Activated naive CD8-positive, alpha-beta T cell treated with anti-CD3 and anti-CD28 coated beads, Interleukin-2, amount 10 ng/mL, durations not matched to agents 7 days and 5 days (primary cell): ENCODE measurements at places on chromosomes 16 and 17. TPM values are rescaled to one million over a fixed set of nuclear protein-coding genes. Genes with fewer than 3 reads are reported as not detected.

KIF18B gene
- 66.7 TPM for total RNA-seq

PLEKHG4 gene
- total RNA-seq = 15.7 TPM

DNA sequence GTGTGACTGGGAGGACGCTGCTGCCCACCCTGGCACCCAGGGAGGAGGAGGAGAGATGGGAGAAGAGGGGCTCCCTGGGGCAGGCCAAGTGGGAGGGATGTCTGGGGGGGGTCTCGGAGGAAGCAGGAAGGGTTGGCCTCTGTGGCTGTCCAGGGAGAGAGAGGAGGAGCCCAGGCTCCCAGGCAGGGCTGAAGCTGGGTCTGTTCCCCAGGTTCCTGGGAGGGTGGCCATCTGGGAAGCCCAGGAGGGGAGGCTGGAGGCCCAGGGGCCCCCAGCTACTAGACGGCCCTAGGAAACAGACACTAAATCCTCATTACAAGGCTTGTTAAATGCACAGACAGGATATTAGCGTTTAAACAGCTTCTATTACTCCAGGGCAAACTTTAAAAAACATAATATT, 139.8 kb downstream of the ENGASE start:
- no peak for DNase-seq

GRCh38 chr17:80374732-80375585, 40.0 kb upstream of the ENDOV start:
- no peak for DNase-seq

GRCh38 chr17:68771867-68772515, 170.8 kb upstream of the FAM20A start:
- DNase-seq = no peak

GRCh38 chr16:50737420-50737959, 4.4 kb upstream of the CYLD start:
- no peak for DNase-seq

- DNase-seq = no peak
Observed at GRCh38 chr17:49219987-49220386, 9.5 kb downstream of the ABI3 start.

- no peak for DNase-seq
Observed at GRCh38 chr16:73228649-73229048, 180.7 kb upstream of the ZFHX3 start.

- no peak for DNase-seq
Observed at GRCh38 chr17:43830510-43831140, 2.3 kb downstream of the MPP3 start.

DNA sequence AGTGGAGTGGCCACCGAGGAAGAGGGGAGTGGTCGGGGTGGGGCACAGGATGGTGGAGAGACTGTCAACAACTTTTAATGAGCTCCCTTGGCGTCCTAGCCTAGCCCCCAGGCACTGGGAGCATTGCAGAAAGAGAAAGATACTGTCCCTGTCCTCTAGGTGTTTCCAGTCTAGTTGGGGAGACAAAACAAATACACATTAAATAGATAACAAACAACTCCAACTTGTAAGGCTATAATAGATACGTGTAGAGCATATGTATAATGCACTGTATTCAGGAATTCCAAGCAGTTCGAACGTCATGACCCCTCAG, 435 bp upstream of the UBE2O start:
- no peak for DNase-seq
